ENCODE measurements at places on chromosomes 12 and 14.

- no peak for DNase-seq
Observed at GRCh38 chr14:42070031-42070430, 463.4 kb downstream of the LRFN5 start.

DNA sequence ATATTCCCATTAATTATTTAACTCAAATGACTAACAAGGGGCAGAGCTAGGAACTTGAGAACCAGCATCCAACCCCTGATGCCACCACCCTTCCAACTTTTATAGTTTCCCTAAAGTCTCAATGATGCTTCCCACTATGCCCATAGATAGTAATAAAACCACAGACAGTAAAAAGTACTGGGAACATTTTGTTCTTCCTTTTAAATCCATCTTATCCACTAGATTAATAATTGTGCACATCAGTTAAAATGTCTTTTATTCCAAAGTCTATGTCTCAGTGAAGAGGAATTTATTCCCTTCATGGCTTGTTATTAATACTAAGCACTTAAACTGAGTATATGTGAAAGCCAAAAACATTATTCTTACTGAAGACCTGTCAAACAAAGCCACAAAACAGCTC, 45.8 kb downstream of the SINHCAF start:
- no peak for DNase-seq

DNA sequence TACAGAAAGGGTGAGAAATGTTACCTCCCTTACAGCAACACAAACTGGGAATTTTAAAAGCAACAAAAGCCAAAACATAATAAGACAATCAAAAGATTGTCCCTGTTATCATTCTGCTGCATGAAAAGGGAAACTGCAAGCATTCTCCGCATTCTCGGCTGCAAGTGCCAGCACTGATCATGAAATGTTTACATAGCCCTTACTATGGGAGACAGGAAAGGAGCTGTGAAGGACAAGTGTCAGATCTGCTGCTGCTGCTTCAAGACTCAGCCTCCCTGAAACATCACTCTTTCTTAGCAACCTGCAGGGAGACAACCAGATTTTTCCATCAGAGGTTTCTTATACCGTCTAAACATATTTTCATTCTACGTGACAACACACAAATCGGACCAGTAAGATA, 20.1 kb downstream of the DENND5B start:
- DNase-seq, result no peak

- peak; percentile 2 for DNase-seq
Observed at GRCh38 chr14:78022059-78022458, 148.1 kb upstream of the NRXN3 start.

DNA sequence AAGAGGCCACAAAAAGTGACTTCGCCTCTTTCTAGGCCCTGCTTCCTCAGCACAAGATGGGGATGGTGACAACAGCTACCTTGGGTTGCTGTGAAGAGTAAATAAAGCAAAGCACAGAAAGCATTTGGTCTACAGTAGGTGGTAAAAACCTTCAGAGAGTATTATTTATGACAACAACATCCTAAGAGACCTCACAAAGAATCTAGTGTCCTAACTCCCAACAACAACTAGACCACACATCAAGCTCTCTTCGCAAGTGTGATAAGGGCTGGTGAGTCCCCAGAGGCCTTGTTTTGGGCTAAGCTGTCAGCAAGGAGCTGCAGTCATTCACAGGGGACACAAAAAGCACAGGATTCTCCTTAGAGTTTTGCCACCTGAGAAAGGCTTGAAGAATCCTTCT, 84.9 kb downstream of the EFCAB11 start:
- no peak for DNase-seq

- DNase-seq, result no peak
Observed at GRCh38 chr14:76918782-76919394, 92.7 kb downstream of the LRRC74A start.

DNA sequence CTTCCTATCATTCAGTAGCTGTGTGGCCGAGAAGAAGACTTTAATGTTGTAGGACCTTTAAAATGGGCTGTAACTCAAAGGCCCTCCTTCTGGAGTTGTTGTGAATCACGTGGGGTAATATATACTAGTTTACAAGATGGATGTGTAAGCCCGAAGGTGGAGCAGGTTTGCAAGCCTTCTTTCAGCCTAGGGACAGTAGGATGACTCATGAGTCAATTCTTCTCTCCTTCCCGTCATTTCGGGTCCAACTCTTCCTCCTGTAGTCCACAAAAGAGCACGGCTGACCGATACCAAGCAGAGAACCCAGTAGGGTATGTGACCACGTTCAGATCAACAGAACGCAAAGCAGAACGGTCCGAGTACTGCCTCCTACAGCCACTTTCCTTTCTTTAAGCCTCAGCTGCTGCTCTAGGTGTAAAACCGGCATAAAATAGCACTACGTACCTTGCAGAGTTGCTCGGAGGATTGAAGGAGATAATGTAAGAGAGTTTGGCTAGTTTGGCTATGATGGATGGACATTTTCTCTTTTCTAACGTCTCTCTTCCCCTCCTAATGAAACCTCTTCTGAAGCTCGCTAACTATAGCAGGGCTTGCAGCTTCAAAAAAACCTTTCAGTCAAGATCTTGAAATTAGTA, 1.3 kb upstream of the RASSF3 start:
- peak; percentile 16 for DNase-seq

- no peak for DNase-seq
Observed at GRCh38 chr12:57764662-57765002, 2.2 kb downstream of the CYP27B1 start.
